ENCODE measurements at places on chromosomes 6 and 20.

GRCh38 chr20:3734111-3734843 lies 1.8 kb downstream of the HSPA12B start:
- peak; percentile 28 for DNase-seq

GRCh38 chr20:33862709-33863403 lies 51.7 kb downstream of the CHMP4B start:
- DNase-seq = peak; percentile 72

GRCh38 chr20:7754102-7754501 lies 186.2 kb downstream of the HAO1 start:
- DNase-seq = no peak

- DNase-seq = no peak
Observed at GRCh38 chr20:20304942-20305341, 63.0 kb upstream of the INSM1 start.

DNA sequence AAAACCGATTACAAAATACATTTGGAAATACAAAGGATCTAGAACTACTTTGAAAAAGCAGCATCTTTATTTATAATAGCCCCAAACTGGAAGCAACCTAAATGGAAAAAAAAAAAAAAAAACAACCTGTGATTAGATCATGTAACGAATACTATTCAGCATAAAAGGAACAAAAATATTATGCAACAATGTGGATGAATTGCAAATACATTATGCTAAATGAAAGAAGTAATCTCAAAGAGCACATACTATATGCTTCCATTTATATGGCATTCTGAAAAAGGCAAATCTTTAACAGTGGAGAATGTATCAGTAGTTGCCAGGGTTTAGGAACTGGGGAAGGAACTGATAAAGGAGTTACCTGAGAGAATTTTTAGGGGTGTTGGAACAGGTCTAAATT lies 28.9 kb downstream of the IRAK1BP1 start:
- DNase-seq = no peak

DNA sequence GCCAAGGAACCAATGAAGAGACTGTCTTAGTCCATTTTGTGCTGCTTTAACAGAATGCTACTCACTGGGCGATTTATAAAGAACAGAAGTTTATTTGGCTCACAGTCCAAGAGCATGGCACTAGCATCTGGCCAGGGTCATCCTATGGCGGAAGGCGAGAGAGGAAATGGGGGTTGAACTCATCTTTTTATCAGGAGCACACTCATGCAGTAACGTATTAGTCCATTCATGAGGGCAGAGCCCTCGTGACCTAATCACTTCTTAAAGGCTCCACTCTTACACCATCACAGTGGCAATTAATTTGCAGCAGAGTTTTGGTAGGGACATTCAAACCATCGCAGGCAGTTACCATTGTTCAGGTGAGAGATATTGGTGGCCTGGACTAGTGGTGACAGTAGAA lies 8.5 kb downstream of the ARFGEF2 start:
- no peak for DNase-seq

GRCh38 chr6:28638787-28639430 lies 113.2 kb downstream of the GPX5 start:
- no peak for DNase-seq

GRCh38 chr6:20918868-20919267 lies 384.6 kb downstream of the CDKAL1 start:
- DNase-seq = no peak

DNA sequence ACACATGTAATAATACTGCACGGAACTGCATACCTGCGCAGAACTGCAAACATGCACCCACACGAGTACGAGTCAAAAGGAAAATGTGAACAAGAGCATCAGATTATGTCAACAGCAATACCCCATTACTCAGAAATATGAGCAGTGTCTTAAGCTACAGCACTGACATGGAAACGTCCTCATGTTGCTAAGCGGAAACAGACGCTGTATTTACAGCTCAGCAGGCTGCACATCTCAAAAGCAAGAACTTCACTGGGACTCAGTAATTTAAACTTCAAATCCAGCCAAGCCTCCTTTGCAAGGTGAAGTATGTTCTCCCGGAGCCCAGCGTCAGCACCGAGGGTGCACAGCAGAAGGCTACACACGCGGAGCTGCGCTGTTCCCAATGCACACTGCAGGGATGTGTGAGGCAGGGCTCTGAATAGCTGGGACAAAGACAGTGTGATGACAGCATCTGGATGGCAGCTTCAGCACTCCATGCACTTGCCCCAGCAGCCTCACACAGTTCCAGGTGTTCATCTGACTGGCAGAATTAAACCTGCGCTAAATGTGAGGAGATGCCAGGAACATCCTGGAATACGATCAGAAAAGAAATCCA lies 202.8 kb downstream of the WDR27 start:
- no peak for DNase-seq

GRCh38 chr6:131382631-131383030 lies 190.4 kb upstream of the ARG1 start:
- no peak for DNase-seq
